ENCODE measurements at places on chromosomes 6 and 20. TPM values are rescaled to one million over a fixed set of nuclear protein-coding genes. Genes with fewer than 3 reads are reported as not detected.

The SEL1L2 gene
- not detected for total RNA-seq

The ADGRB3 gene
- total RNA-seq, result not detected

DNA sequence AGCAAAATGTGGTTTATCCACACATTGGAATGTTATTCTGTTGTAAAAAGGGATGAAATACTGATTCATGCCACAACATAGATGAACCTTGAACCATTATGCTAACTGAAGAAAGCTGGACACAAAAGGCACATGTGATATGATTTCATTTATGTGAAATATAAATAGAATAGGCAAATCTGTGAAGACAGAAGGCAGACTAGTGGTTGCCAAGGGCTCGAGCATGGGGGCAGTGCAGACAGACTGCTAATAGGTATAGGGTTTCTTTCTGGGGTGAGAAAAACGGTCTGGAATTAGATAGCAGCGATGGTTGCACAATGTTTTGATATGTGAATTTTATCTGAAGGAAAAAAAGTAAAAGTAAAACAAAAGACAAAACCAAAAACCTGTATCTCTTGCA is 54.6 kb upstream of the FNDC1 start:
- DNase-seq, result no peak

- DNase-seq, result no peak
Measured at GRCh38 chr6:10331334-10331968, 83.4 kb downstream of the TFAP2A start.

- DNase-seq, result no peak
Measured at GRCh38 chr20:47741669-47742608, 43.3 kb downstream of the SULF2 start.

GRCh38 chr6:19571176-19571575 is 266.0 kb upstream of the ID4 start:
- no peak for DNase-seq

DNA sequence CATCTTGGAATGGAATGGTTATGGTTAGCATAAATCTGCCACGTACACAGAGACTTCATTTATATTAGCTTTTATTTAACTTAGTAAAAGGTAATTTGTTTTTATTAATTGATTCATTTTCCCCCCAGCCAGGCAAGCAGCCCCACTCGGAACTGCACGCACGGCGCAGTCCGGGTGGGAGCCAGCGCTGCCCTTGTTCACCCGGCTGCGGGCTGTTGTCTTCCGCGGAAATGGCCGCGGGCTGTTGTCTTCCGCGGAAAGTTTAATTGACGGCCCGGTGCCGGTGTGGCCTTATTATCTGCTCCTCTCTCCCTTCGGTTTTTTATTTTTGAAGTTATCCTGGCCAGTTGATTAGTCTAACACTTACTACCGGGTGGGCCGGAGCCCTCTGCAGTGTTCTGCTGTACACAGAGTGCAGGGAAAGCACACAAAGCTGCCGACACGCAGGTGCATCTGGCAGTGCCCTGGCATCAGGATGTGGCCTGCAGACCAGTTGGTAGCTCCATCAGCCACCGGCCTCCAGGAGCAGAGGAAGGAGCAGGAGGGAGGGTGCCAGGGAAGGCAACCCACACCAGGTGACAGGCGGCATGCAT is 270.5 kb downstream of the CDH4 start:
- DNase-seq, result no peak
